ENCODE measurements at places on chromosomes 6 and 20. TPM values are rescaled to one million over a fixed set of nuclear protein-coding genes. Genes with fewer than 3 reads are reported as not detected.

GRCh38 chr20:36199345-36200257 is 36.7 kb upstream of the AAR2 start:
- peak; percentile 88 for DNase-seq

GRCh38 chr20:33019465-33020277 is 11.8 kb upstream of the BPIFB6 start:
- peak; percentile 2 for DNase-seq

DNA sequence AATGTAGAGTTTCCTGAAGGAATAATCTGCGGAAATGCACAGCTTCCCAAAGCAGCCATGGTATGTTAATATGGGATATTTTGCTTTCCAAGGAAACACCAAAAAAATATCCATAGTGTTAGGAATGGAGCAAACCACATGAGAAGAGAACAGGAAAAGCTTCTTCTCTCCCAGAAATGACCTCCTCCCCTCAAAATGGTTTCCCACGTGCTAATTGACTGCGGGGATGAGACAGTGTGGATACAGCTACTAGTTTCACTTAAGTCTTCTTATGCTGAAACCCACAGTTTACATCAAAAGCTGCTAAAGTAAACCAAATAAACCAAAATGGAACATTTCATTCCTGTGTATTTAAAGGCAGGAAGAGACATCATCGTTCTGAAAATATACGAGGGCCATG is 69.4 kb downstream of the FYN start:
- DNase-seq = no peak

- DNase-seq = no peak
Measured at GRCh38 chr6:161251345-161251744, 22.5 kb downstream of the AGPAT4 start.

Gene SLC52A3
- 1.0 TPM for total RNA-seq

Measured in spinal cord (tissue), 10 donors.